ENCODE measurements at places on chromosomes 5 and 9. TPM values are rescaled to one million over a fixed set of nuclear protein-coding genes. Genes with fewer than 3 reads are reported as not detected.

MAP1B gene
- 67.1 TPM for total RNA-seq

DNA sequence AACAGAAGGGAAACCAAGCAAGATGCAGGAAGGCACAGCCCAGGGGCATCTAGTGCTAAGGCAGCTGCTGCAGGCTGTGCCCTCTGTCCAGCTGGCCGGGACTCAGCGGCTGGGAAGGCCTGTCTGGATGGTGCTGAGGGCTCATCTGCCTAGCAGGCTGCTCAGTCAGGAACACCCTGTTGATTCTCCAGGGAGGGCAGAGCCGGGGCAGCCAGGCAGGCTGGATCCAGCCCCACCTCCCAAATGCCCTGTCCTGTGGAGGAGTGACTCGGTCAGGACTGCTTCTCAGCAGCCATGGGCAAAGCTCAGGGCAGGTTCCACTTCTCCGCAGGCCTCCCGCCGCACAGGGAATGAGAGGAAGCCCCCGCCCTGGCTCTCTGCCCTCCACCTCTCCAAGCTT lies 7.8 kb upstream of the LCN9 start:
- no peak for DNase-seq

GRCh38 chr9:114425126-114425525 lies 37.3 kb upstream of the AKNA start:
- DNase-seq: no peak

PFN3 gene
- not detected for total RNA-seq

VAV2 gene
- 58.9 TPM for total RNA-seq
